ENCODE measurements at places on chromosomes 16 and 17.

DNA sequence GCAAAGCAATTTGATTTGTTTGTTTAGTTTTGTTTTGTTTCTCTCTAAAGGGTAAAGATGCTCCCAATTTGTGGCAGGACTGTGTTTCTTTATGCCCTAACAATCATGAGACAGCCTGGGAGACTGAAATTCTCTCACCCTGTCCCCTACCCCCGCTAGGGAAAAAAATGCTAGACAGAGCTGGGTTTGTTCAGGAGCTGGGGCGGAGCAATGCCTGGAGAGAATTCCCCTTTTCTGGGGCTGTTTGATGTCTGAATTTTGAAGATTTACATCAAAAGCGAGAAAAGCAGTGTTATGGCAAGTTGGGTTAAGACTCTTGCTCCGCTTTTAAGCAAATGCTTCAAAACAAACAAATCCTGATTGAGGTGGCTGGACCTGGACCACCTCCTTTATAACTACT, 8.4 kb downstream of the MAF start:
- no peak for DNase-seq

- DNase-seq: no peak
These were observed 66.1 kb downstream of the GTF3C1 start for GRCh38 chr16:27483624-27484023.

GRCh38 chr16:31298340-31298739, 38.6 kb downstream of the ITGAM start:
- DNase-seq: no peak

GRCh38 chr17:39609416-39610025, 1.8 kb upstream of the NEUROD2 start:
- DNase-seq: no peak

DNA sequence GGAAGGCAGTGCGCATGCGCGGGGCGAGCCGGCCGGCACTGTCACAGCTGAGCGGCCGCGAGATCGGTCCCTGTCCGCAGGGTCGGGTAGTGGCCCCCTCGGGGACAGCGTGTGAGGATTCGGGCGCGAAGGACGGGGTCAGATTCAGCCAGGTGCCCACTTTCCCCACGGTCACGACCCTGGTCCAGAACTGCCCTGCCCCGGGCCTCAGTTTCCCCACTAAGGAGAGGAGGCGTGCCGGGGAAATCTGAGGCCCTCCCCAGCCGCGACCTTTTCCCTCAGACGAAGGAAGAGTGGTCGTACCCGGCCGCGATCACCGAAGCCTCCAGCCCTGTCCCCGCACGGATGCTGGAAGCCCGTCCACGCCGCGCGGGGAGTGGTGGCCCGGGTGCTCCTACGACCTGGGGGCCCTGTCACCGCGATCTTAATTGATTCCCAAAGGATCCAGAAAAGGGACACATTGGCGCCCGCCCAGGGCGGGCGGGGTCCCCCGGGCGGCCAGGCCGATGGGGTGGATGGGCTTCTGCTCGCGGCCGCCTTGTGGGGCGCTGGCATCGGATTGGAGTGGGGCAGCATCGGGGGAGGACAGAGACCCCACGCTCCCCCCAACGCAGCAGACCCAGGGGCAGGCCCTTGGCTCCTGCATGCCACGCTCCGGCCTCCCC, 57.7 kb downstream of the SRL start:
- DNase-seq: no peak

DNA sequence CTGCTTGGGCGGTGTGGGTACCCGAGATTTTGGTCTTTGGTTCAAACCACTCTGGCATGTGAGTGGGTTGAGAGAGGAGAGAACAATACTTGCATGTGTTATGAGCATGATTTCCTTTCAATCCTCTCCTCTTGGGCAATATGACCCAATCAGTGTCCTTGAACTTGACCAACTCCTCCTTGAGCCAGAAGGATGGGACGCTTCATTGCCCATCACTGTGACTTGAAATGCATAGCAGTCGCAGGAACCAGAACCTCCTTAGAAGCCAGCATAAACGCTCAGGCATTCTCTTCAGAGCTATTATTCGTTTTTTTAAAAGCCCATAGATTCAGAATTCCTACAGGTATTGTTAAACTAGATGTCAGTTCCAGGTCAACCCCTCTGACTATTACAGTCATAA, 367.4 kb downstream of the HAPSTR1 start:
- DNase-seq: no peak

GRCh38 chr16:87123356-87124001, 193.7 kb downstream of the C16orf95 start:
- DNase-seq: no peak

GRCh38 chr17:20908313-20909267, 134.2 kb downstream of the USP22 start:
- DNase-seq: peak; percentile 43

- DNase-seq: no peak
These were observed 41.0 kb downstream of the SLC7A5 start for GRCh38 chr16:87828071-87828906.

DNA sequence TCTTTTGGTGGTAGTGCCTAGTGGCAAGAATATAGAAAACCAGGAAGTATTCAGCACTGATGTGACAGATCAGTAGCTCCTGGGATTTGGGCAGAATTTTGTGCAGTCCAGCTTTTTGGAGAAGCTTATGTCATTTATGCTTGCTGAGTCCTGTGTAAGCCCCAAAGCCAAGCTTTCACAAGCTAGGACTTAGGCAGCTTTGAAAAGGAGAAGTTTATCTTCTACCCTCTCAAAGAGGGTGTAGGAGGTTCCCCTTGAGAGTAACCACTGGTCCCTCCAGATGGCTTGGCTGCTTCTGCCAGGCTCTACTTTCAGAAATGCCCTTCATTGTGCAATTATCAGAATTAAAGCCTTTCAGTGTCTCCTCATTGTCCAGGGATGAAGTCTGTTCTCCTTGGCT, 78.8 kb downstream of the CES1 start:
- DNase-seq: no peak

GRCh38 chr17:32259586-32259985, 6.0 kb upstream of the RHBDL3 start:
- no peak for DNase-seq

GRCh38 chr17:69142175-69142802, 594 bp upstream of the ABCA6 start:
- no peak for DNase-seq

- DNase-seq: no peak
These were observed 102.4 kb downstream of the ABCC12 start for GRCh38 chr16:48053418-48053745.

- no peak for DNase-seq
These were observed 4.4 kb upstream of the HASPIN start for GRCh38 chr17:3719265-3719664.

- DNase-seq: no peak
These were observed 61.3 kb downstream of the PRKCB start for GRCh38 chr16:23896832-23897821.

DNA sequence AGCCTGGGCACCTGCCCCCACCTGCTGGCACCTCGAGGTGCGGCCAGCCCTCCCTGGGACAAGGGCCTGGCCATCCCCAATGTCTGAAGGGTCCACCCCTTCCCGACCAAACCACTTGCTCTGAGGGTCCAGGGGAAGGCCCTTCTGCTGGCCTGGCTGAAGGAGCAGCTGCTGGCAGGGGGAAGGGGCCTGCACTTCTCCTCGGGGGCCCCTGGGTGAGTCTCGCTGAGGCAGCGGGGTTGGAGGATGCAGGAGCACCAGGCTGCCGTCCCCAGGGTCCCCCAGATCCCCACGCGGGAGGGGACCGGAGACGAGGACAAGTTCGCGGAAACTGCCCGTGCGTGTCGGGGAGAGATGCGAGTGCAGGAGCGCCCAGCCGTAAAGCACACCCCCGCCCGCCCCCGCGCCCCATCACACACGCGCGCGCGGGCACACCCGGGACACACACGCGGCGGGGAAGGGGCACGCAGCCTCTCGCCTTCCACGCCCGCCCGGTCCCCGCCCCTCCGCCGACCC, 725 bp upstream of the CACNA1H start:
- peak; percentile 46 for DNase-seq

DNA sequence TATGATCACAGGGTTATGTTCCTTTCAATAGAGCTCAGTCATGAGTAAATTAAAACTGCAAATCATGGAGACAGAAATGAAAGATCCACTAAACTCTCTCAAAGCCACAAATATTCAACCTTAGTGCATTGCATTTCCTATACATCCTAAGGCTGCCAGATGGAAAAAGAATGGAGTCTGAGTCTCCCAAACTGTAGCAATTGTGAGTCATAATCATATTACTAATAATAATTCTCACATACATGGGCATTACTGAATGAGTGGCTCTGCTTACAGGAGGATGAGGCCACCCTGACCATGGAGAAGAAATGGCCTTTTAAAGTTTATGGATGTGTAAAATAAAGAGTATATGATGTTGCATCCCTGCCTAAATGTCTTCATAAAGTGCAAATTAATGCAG, 3.2 kb downstream of the CA10 start:
- no peak for DNase-seq

- no peak for DNase-seq
These were observed 11.6 kb upstream of the GP1BA start for GRCh38 chr17:4920351-4921048.

- no peak for DNase-seq
These were observed 335.6 kb downstream of the UTP18 start for GRCh38 chr17:51595826-51596398.

GRCh38 chr17:40015005-40015997, at the start of gene CSF3:
TSS of gene CSF3 (plus strand) at chr17:40015440. CDS start at chr17:40015475, 35 bp downstream.
- no peak for DNase-seq

DNA sequence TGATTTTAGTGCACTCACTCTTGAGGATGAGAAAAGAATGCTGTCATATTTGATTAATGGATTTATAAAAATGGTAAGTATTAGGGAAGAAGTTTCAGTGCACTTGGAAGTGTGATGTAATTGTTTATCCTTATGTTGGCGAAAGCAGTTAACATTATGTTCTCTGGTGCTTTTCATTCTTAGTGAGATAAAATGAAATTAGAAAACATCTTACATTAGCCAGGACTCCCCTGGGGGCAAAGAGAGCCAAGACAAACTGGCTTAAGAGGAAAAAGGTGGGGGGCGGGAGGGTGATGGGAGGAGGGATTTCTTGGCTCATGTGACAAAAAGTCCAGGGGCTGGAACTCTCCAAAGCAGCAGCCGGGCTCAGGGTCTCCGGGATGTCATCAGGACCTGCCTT, 73.2 kb downstream of the KNOP1 start:
- DNase-seq: no peak

DNA sequence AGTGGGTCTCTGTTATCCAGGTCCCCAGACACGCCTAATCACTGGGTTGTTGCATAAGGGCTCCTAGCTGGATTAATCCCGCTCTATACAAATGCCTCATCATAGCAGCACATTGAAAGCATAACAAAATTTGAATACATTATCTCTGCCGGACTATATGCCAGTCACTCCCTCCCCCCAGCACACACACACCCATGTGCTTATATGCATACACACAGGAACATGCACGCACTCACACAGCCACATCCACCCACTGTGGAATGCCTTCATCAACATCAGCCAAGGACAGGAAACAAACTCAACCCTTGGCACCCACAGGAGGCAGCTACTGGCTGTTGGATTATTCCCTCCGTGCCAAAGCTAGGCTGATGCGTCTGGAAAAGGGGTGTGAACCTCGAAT, 3.5 kb upstream of the CDH13 start:
- no peak for DNase-seq

DNA sequence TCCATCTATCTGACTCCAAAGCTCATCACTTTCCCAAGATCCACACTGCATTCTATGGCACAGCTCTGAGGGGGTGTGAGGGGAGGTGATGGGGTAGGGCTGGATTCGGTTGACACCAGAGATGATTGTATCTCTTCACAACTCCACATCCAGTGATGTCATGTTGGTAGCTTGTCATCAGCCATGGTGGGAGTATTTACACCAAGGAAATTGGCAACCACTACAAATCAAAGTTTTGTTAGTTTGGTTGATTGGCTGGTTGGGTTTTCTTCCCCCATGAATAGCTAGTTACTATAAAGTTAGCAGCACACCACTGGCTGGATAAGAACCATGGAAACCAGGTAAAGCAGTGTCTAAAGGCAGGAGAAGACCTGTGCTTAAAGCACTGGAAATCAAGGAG, 15.0 kb downstream of the SLC46A1 start:
- no peak for DNase-seq

DNA sequence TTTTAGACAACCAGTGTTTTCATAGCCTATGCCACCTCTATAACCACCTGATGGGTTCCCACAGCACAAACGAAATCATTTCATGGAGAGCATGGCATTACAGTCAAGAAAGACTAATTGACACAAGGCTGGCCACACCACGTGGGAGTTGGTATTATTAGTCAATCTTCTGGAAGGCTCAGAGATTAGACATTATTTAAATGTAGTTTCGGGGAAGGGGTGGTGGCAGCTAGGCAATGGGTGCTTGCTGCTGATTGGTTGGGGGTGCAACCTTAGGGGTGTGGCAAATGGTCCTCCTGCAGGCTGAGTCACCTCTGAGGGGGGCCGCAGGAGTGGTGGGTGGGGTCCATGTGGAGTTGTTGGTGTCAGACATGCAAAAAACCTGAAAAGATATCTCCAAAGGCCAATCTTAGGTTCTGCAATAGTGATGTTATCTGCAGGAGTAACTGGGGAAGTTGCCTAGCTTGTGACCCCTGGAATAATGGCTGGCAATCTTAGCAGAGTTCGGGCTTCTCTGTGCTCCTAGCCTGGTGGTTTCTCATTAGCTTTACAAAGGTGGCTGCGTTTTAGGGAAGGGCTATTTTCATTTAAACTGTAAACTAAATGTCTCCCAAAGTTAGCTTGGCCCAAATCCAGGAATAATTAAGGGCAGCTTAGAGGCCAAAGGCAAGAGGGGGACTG, 4.6 kb downstream of the TEN1 start:
- DNase-seq: no peak

DNA sequence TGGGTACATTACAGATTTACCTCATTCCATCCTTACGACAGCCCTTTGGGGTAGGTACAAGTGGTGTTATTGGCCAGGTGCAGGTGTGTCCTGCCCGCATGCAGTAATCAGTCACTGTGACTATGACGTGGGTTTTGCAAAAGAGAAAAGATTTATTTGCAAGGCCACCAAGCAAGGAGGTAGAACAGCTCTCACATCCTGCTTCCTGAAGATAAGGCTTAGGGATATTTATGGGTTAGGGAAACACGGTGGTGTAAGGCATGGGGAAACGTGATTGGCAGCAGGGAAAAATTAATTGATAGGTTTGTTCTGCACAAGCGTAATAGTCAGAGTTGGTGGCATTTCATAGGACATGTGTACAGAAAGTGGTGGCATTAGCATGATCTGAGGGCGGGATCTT, 214.8 kb downstream of the PARN start:
- DNase-seq: no peak

GRCh38 chr17:57752031-57752905, 7.2 kb upstream of the CCDC182 start:
- DNase-seq: no peak

Data from activated CD4-positive, CD25-positive, alpha-beta regulatory T cell (primary cell).